CD4-positive, alpha-beta T cell treated with Interleukin-21 for 1 hour (primary cell): ENCODE measurements at places on chromosomes 3 and 15.

- no peak for DNase-seq
These were observed 1.6 kb downstream of the GNB4 start for GRCh38 chr3:179449636-179450035.

GRCh38 chr3:111333642-111334041 lies 208.4 kb upstream of the CD96 start:
- DNase-seq, result no peak

- DNase-seq, result no peak
These were observed 12.3 kb upstream of the CD200 start for GRCh38 chr3:112320691-112321090.

DNA sequence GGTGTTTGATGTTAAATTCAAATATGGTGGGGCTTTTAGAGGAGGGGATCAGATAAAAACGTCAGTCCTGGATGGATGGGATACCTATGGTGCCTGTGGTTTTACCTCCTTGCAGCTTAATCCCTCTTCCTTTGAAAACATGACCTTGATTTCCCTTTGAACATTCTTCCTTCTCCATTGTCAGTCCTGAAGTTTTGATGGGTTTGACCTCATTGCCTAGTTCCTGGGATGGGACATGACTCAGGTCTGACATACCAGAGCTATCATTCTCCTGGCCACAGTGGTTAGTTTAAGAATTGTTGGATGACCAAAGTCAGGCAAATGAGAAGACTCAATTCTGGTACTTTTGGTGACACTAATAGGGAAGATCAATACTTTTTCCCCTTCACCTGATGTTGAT lies 87.2 kb downstream of the PRICKLE2 start:
- DNase-seq, result no peak

GRCh38 chr3:66638717-66639116 lies 137.9 kb upstream of the LRIG1 start:
- no peak for DNase-seq

- DNase-seq, result no peak
These were observed 36.4 kb downstream of the APH1B start for GRCh38 chr15:63313825-63314224.

- DNase-seq, result no peak
These were observed 16.7 kb downstream of the PDIA5 start for GRCh38 chr3:123083383-123084124.

DNA sequence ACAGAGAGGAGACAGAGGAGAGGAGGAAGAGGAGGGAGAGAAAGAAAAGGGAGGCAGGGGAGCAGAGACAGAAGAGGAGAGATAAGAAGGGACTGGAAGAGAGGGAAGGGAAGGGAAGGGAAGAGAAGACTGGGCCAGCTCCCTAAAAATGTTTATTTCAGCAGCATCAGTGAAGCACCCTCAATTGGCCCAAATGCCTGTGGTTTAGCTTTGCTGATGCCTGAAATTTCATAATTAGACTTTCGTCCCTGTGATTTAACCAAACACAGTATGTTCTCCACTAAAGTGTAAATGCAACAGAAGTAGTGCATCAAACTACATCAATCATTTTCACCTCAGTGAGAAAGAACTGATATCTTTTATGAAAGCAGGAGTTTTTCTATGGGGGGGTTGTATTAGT lies 55.9 kb downstream of the NOX5 start:
- DNase-seq, result no peak

GRCh38 chr3:127622772-127623576 lies 6.0 kb upstream of the PODXL2 start:
- no peak for DNase-seq

DNA sequence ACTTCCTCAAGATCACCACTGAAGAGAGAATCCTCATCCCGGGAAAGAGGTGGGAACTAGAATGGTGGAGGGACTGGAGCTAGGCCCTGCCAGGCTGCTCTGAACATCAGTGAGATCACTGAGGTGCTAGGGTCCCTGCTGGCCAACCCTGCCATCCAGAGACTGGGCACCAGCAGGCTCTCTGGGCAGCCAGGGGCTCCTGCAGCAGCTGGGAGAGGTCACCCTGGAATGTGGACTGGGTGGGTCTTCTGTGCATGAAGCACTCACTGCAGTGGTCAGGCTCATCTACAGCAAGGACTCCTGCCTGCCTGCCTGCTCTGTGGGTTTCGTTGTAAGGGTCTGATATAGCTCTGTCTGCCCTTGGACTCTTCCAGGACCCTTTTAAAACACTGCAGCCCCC lies 24.9 kb downstream of the ALS2CL start:
- no peak for DNase-seq

GRCh38 chr3:127701280-127701911 lies 28.6 kb downstream of the ABTB1 start:
- no peak for DNase-seq

GRCh38 chr3:37545479-37545878 lies 316.2 kb upstream of the CTDSPL start:
- no peak for DNase-seq

- no peak for DNase-seq
These were observed 83.5 kb upstream of the NAALADL2 start for GRCh38 chr3:174775603-174776002.

- DNase-seq, result no peak
These were observed 98.2 kb downstream of the FNDC3B start for GRCh38 chr3:172137287-172138192.

DNA sequence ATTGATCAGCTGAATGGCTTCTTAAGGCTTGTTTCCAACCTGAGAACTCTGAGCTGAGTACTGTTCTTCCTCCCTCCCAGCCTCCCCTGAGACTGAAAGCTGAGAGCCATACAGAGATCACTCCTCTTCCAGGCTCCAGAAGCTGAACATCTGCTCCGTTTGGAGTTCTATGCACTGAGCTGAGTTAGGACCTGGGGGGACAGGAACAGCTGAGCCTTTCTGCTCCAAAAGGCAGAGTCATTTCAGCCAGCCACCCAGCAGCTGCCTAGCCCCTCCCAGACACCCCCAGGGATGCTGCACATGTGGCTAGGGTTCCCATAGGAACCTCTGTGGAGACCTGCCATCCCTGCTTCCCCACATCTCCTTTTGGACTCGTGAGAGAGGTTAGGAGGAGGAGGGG lies 64.2 kb upstream of the GLCE start:
- DNase-seq, result no peak
